ENCODE measurements at places on chromosomes 1 and 21.

GRCh38 chr21:41207401-41208375 is 39.7 kb downstream of the BACE2 start:
- DNase-seq: peak; percentile 83

GRCh38 chr1:23169727-23170335 is 1.2 kb upstream of the LUZP1 start:
- DNase-seq: peak; percentile 54

DNA sequence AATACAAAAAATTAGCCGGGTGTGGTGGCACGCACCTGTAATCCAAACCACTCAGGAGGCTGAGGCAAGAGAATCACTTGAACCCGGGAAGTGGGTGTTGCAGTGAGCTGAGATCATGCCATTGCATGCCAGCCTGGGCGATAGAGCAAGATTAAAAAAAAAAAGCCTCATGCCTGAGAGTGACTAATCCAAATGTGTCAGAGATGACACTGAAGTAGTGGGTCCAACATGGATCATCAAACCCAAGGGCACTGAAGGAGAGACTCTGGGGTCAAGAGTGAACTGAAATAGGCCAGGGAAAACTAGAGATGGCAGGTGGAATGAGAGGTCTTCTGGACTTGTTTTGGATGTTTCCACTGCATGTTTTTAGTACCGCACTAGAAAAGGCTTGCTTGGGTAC is 10.2 kb upstream of the CACHD1 start:
- DNase-seq: no peak

GRCh38 chr1:182122913-182123260 is 61.4 kb upstream of the ZNF648 start:
- peak; percentile 31 for DNase-seq

DNA sequence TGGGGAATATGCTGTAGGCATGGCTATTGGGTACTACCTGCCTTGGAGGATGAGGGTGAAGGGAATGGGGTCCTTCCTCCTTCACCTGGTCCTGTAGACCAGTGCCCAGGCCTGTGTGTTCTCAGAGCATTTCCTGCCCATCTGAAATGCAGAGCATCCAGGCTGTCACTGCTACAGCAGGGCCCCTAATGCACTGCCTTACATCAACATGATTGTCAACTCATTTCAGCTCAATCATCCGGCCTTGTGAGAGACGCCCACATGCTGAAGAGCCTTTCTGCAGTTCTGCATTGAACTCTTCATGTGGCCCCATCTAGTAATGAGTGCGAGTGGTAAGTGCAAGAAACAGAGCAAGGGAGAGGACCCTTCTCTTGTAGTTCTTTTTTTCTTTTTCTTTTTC is 39.8 kb upstream of the SRP9 start:
- DNase-seq: no peak

- peak; percentile 23 for DNase-seq
Observed at GRCh38 chr1:47924270-47925048, 72.7 kb downstream of the TRABD2B start.

DNA sequence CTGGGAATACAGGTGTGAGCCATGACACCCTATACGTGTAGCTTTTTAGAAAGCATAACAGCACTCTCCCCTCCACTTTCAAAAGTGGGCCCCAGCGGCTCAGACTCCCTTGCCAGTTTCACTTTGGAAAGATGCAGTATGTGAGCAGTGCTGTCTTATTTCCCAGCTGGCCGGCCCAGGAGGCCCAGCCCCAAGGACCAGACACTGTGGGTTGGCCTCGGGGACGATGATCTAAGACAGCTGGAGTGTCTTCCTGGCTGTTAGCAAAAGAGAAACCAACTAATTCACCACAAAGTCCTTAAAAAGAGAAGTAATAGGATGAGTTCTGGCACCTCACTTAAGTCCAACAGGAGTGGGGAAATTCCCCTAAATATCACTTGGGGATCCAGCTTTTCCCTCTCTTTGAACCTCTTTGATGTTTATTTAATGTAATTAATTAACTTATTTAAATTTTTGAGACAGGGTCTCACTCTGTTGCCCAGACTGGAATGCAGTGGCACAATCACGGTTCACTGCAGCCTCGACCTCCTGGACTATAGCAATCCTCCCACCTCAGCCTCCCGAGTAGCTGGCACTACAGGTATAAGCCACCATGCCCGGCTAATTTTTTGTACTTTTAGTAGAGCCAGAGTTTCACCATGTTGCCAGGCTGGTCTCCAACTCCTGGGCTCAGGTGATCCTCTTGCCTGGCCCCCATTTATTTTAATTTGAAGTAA is 17.6 kb upstream of the CLIC4 start:
- no peak for DNase-seq

DNA sequence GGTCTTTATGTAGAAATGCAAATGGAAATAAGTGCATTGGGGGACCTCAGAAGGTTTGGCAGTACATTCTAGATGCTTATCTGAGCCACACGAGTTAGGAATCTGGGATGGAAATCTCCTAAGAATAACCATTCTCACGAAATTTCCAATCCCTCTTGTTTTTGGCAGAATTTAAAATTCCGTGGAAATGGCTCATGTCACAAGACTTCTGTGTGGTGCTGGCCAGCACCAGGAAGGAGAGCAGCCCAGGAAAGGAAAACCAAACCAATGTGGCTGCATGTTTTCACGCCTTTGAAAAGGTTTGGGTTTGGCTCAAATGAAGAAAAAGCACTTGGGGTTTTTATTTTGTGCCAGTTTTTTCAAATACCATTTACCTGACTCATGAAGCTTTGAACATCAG is 80.1 kb upstream of the KCNK2 start:
- no peak for DNase-seq

DNA sequence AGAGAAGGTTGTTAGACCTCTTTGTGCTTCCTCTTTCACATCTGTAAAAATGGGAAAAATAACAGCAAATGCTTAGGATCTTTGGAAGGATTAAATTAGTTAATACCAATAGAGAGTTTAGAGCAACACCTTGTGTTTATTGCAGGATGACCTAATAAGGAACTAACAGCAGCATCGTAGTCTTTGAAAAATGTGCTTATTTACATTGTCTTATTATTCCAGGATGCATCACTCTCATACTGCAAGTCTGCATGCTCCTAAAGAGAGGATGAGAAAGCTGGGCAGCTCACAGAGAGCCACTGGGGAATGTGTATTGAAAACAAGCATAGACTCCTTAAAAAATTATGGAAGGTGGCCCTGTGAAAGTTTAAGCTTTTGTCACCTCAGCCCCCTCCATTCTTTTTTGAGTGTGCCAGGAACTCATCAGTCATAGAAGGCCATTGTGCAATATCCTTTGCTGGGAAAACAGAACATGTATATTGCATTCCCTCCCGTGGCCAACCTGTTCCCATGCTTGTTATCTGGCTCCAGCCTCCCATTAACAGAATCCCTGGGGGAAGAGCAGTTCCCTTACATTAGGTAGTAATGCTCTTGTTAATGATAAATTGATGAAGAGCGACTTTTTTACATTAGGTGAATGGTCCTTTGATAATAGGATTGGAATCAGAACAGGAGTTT is 180.7 kb downstream of the ZNF326 start:
- DNase-seq: no peak
